Smooth muscle cell of bladder (primary cell): ENCODE measurements at places on chromosomes 5 and 9. TPM values are rescaled to one million over a fixed set of nuclear protein-coding genes. Genes with fewer than 3 reads are reported as not detected.

CCDC112 gene
- total RNA-seq: 3.1 and 4.1 TPM in 2 replicates

PALM2AKAP2 gene
- total RNA-seq: 9.7 and 15.6 TPM in 2 replicates

GFI1B gene
- not detected in 2 replicates for total RNA-seq

POU5F2 gene
- total RNA-seq: 0.55 and 0.57 TPM in 2 replicates
